ENCODE measurements at places on chromosomes 3 and 15. TPM values are rescaled to one million over a fixed set of nuclear protein-coding genes. Genes with fewer than 3 reads are reported as not detected.

Gene TIPIN
- 4.3 TPM for total RNA-seq

Gene CHD2
- 59.5 TPM for total RNA-seq

Gene SLC15A2
- total RNA-seq, result 0.92 TPM

Gene PPCDC
- 7.2 TPM for total RNA-seq

Gene LRRC3B
- 0.43 TPM for total RNA-seq

Gene LYZL4
- not detected for total RNA-seq

Gene CTDSPL
- total RNA-seq, result 36.4 TPM

Gene AADACL2
- total RNA-seq, result not detected

Gene GDPGP1
- total RNA-seq, result 10.6 TPM

Gene CISH
- total RNA-seq, result 21.1 TPM

DNA sequence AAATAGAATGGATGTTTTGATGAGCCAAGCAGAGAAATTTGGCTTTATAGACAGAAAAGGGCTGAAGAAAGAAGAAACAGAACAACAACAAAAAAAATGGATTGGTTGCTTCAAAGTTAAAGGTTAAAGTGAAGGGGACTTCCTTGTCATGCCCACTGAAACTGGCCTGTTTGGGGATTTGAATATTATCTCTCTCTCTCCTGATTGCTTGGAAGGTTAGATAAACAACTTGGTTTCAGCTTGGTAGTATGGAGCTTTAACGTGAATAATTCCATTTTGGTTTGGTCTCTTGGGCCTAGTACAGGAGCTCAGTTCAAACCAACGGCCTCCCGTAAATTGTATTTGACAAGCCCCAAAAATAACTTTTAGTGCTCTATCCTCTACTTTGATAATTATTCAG lies 70.8 kb upstream of the MBNL1 start:
- DNase-seq, result no peak

GRCh38 chr3:63975723-63976122 lies 47.6 kb downstream of the PSMD6 start:
- DNase-seq, result no peak

DNA sequence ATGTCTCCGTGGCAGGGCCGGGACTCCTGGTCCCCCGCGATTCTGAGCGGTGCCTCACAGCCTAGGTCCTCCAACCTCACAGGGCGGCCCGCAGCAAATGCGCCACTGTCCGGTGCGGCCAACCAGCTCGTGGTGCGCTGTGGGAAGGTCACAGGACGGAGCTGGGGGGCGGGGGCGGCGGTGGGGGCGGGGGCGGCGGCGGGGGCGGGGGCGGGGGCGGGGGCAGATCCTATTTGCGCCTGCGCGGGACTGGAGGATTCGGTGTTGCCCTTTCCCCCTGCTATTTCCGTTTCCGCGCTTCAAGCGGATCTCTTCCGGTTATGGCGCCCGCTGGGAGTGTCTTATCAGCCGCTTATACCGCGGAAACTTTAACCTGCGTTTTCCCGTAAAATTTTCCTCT lies 106.7 kb upstream of the SNRPN start:
- DNase-seq, result no peak

DNA sequence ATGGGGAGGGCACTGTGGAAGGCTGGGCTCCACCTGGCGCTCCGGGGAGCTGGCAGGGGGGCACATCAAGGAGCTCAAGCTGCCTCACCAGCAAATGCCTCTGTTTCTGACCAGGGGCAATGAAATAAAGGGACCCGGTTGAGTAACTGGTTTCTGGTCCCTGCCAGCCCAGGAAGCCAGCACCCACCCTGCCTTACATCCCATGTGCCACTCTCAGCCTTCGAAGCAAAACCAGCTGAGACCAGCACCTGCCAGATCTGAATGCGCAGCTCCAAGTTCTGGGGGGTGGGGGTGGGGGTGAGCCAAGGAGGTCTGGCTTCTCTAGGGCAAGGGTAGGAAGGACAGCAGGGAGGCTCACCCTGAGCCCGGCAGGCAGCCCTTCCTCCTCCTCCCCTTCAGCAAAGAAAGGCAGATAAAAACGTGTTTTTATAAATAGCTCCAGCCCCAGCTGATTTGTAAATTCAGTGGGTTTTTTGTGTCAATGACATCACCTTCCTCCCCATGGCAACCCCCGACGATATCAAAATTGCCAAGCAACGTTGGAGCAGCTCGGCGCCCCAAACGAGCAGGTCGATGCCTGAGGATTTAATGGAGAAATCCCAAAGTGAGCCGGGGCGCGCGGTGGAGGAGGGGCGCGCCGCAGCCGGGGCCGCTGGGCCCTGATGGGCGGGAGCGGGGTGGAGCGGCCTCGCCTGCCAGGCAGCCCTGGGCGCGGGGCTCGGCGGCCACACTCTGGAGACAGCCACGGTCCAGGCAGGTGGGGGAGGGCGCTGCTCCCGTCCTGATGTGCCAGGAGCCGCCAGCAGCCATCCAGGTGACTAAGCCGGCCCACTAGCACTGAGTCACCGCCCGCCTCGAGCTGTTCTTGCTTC lies at the start of gene PAK6:
Gene PAK6 (plus strand): TSS at position 532 of the 872 bp plus-strand sequence. CDS start 25,723 bp downstream, outside the sequence.
- DNase-seq, result no peak

DNA sequence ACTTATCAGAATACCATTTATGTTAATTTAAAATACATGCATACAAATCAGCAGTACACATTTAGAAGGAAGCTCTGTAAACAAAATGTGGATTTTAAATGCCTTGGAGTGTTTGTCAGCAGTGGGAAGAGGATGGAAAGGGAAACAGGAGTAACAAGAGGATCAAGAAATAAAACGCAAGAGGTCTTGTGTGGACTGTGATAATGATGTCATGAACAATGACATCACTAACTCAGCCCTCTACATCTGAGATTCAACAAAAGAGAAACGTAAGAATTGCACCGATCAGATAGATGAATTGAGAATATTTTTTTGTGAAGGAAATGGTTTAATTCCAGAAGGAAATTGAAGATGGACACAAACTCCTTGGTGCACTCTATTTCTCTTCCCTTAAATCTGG lies 44.0 kb upstream of the CNOT10 start:
- no peak for DNase-seq

DNA sequence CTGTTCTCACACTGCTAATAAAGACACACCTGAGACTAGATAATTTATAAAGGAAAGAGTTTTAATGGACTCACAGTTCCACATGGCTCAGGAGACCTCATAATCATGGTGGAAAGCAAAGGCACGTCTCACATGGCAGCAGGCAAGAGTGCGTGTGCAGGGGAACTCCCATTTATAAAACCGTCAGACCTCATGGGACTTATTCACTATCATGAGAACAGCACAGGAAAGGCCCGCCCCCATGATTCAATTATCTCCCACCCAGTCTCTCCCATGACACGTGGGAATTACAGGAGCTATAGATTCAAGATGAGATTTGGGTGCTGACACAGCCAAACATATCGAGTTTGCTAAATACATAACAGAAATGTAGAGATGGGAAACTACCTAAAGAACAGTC lies 39.5 kb upstream of the DGKG start:
- DNase-seq, result no peak

DNA sequence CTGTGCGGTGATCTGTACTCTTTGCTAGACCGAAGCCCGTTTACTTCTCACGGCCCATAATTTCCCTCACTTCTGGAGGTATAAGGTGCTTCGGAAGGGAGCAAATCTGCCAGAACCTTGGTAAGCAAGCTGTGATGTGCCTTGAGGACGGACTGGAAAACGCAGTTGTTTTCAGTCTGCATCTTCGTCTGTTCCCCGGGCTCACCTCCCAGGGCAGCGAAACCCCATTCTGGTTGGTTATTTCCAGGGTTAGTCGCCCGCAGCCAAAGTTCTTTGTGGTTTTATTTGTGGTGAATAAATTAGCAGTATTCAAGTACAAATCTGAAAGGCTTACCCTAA lies 401 bp downstream of the RAMAC start:
- no peak for DNase-seq

- DNase-seq, result peak; percentile 88
Observed at GRCh38 chr15:31352911-31353811, 26.5 kb downstream of the KLF13 start.

- no peak for DNase-seq
Observed at GRCh38 chr3:49255112-49255511, 21.9 kb downstream of the C3orf62 start.

DNA sequence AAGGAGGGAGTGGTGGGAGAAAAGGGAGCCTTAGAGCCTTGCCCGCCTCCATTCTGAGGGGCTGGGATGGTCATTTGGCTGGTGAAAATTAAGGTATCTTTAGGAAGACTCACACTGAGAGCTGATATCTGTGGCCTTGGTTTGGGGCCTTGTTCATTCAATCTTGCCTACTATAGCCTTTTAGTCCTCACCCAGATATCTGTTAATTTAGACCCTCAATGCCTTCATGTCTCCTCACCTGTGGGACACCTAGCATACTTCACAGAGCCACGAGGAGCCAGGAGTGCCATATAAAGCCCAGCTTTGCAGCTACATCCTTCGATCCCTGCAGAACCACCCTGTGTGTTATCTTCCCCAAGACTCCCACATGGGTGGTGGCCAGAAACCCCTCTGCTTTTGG lies 4.7 kb upstream of the ARNT2 start:
- DNase-seq, result no peak

DNA sequence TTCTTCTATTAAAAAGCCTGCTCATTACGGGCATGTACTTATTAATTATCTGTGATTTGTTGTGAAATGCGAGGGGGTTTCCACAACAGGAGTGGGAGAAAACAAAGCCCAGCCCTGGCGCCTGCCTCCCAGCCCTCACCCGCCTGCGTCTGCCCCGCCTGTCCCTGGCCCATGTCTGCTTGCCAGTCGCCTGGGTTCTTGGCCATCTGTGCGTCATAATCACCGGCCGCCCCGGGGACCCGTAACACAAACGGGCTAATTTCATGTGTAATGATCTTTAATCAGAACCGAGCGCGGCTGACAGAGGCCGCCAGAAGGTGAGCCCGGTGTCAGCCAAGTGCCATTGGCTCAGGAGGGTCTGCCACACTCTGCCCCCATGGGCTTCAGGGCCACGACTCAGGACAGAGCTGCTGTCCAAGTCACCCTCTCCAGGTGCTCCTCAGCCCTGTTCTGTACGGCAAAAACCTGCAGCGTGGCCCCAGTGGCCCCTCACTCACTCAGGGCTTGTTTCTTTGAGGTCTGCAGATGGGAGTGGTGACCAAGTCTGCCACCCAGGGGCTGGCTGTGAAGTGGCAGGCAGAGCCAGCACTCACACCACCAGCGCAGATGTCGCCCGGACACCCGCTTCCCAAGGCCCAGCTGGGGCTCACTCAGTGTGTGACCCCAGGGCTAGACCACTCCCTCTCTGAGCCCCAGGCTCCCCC lies 28.8 kb upstream of the TMEM115 start:
- DNase-seq, result no peak

- DNase-seq, result no peak
Observed at GRCh38 chr3:125389282-125389681, 14.2 kb upstream of the ZNF148 start.

DNA sequence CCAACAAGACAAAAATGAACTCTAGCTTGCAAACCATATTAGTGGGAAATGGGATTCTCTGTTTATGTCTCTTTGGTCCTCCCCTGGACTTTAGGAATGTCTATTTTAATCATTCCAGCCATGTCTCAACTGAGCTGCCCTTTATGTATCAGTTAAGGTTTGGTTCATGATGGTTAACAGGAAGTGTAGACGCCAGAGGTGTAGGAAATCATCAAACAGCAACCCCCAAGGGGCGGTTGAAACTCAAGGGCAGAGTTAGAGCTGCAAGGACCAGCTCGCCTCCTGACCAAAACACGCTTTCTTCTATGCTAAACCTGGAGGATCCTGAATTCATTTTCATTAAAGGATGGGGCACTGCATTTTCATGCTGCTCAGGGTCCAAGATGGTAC lies 53.7 kb upstream of the HEG1 start:
- DNase-seq, result no peak

DNA sequence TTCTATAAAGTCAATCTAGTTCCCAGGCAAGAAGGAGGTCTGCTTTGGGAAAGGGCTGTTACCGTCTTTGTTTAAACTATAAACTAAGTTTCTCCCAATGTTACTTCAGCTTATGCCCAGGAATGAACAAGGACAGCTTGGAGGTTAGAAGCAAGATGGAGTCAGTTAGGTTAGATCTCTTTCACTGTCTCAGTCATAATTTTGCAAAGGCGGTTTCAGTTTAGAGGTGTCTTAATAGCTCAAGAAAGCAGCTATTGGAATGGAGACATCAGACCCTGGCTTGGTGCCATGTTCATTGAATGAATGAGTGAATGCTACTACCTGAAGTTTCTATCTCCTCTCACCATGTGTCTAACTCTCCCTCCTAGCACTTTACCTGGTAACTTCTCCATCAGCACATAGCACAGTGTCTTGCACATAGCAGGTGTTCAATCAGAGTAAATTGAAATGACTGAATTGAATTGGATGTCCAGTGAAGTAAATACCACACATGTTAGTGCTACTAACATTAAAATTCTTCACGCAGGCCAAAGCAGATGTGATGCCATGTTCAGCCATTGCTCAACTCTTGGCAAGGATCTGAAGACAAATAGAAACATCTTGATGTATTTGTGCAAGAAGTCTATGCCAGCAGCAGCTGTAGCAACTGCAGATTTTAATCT lies 28.2 kb downstream of the CLEC3B start:
- DNase-seq, result no peak

- DNase-seq, result no peak
Observed at GRCh38 chr15:47616876-47617275, 100.4 kb upstream of the SEMA6D start.

DNA sequence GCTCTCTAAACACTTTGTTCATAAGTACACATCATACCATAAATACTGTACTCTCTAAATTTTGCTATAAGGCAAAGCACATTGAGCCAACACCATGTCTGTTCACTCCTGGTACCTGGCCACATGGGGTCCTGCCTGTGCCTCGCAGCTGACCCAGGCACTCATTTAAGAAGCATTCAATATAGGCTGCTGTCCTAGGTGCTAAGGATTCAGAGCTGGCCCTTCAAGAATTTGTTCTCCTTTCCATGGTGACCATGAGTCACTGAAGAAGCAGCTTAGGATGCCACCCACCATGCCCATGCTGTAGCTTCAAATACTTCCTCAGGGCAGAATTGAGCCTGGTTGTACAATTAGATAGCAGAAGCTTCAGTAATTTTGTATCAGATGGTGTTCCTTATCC lies 119.2 kb upstream of the ZBED2 start:
- no peak for DNase-seq

DNA sequence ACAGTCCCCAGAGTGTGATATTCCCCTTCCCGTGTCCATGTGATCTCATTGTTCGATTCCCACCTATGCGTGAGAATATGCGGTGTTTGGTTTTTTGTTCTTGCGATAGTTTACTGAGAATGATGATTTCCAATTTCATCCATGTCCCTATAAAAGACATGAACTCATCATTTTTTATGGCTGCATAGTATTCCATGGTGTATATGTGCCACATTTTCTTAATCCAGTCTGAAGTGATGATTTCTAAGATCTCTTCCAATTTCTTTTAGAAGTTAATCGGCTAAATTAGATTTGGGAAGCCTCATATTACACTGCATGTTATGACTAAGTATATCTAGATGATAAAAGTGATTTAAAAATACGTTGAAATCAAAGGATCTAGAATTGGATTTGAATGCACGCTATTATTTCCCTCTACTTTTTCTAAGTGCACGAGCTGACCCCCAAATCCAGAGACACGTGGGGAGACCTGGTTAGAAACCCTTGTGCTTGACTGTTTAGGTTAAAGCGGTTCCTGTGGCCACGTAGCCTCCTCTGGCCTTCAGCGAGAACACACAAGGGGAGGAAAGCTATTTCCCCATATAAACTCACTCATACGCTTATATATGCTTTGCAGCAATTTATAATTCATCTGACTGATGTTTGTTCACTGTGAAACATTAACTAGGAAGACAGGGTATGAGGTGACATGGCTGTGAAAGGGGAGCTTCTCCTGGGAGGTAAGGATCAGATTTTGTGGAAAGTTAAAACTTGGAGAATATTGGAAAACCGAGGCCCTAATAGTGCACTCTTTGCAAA lies 243.8 kb downstream of the PDZRN3 start:
- no peak for DNase-seq
